ENCODE measurements at places on chromosomes 3 and 15. TPM values are rescaled to one million over a fixed set of nuclear protein-coding genes. Genes with fewer than 3 reads are reported as not detected.

UROC1 gene
- total RNA-seq: not detected

ZPLD1 gene
- total RNA-seq: not detected

- DNase-seq: no peak
Observed at GRCh38 chr15:77538027-77538451, 94.7 kb downstream of the LINGO1 start.

GRCh38 chr3:74537857-74538256 lies 76.6 kb downstream of the CNTN3 start:
- DNase-seq: no peak

DPPA4 gene
- total RNA-seq: not detected

GRCh38 chr15:69520067-69520466 lies 67.4 kb downstream of the RPLP1 start:
- DNase-seq: no peak

GOLGA6L7 gene
- not detected for total RNA-seq

- DNase-seq: no peak
Observed at GRCh38 chr15:85430406-85431204, 50.2 kb downstream of the AKAP13 start.

TJP1 gene
- total RNA-seq: not detected

SLC51A gene
- not detected for total RNA-seq

- no peak for DNase-seq
Observed at GRCh38 chr15:26667222-26667988, 105.5 kb downstream of the GABRB3 start.

- no peak for DNase-seq
Observed at GRCh38 chr3:178967177-178967532, 104.5 kb downstream of the ZMAT3 start.

DNA sequence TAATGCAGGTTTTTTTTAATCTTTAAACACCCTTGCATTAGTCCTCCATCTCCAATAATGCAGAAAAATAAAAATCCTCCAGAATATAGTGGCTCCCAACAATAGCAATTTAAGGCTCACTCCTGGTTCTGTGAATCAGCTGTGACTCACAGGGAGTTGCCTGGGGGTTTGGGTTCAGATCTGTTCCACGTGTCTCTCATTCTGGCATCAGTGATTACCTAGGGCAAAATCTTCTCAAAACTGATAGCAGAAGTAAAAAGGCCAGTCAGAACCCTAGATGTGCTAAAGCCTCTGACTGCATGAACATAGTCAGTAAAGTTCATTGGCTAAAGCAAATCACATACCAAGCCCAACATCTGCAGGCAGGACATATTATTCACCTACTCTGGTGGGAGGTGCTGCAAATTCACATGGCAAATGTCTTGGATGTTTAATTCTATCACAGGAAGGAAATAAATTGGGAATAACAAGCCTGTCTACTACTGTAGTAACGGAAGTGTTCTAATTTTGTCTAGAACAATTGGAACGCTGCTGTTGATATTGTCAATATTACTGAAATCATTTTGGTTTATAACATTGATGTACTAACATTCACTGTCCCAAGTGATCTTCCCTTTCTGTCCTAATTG lies 364.1 kb upstream of the CNTN4 start:
- no peak for DNase-seq

DNA sequence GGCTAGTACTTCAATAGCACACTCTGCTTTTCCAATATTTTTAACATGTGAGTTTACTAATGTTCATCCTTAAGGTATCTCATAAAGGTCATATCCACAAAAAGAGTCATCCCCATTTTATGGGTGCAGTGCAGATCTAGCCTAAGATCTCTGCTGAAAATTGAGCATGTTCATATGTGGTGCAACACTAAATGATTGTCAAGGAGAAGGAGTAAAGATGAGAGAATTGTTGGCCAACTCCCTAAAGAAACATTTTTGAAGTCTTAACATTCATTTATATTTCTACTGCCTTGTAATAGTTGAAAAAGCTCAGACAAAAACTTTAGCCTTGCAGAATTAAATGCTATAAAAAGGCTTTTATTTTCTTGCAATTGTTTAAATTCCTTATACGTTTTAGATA lies 1159.6 kb downstream of the TBL1XR1 start:
- no peak for DNase-seq

- DNase-seq: no peak
Observed at GRCh38 chr3:138180375-138181029, 5.8 kb upstream of the DBR1 start.

DNA sequence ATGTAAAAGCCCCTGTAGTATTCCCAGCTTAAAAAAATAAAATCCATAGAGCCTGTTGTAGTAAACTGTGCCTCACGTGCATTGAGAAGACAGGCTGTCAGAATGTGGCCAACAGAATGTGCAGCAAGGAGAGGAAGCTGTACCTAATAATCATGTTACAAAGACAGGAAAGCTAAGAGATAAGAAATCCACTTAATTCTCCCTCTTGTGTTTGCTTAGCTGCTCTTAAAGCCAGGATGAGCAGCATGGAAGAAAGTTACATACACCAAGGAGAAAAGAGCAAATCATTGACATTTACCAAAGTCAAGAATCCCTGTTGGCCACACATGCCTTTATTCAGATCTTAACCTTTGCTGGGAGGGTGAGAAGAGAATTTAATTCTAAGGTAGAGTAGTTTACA lies 85.9 kb downstream of the TNIK start:
- DNase-seq: no peak

TM4SF1 gene
- total RNA-seq: not detected

LRRC34 gene
- total RNA-seq: 5.9 TPM

CERS3 gene
- total RNA-seq: 0.09 TPM

SAMMSON gene
- not detected for total RNA-seq

DNA sequence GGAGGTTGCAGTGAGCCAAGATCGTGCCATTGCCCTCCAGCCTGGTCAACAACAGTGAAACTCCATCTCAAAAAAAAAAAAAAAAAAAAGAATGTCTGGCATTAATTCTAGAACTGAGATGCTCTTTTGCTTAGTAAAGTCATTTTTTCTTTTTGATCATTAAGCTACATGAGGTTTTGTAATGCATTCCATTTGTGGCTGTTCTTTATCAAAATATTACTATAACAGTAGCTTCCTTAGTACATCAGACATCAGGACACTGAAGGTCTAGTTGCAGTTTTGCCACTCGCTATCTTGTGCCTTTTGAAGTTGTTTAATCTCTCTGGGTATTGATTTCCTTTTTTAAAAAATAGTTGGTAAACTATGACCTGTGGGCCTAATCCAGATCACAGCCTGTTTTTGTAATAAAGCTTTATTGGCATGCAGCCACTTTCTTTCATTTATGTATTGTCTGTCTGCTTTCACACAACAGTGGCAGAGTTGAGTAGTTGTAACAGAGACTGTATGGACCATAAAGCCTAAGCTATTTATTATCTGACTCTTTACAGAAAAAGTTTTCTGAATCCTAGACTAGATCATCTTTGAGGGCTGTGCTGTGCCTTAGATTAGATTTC lies 76.6 kb downstream of the SLC25A26 start:
- DNase-seq: no peak

- no peak for DNase-seq
Observed at GRCh38 chr3:37221407-37221806, 47.0 kb upstream of the LRRFIP2 start.

KY gene
- not detected for total RNA-seq

- DNase-seq: no peak
Observed at GRCh38 chr3:32335365-32336112, 56.1 kb upstream of the CMTM7 start.

- no peak for DNase-seq
Observed at GRCh38 chr3:128823631-128824030, 55.8 kb upstream of the ACAD9 start.

DNA sequence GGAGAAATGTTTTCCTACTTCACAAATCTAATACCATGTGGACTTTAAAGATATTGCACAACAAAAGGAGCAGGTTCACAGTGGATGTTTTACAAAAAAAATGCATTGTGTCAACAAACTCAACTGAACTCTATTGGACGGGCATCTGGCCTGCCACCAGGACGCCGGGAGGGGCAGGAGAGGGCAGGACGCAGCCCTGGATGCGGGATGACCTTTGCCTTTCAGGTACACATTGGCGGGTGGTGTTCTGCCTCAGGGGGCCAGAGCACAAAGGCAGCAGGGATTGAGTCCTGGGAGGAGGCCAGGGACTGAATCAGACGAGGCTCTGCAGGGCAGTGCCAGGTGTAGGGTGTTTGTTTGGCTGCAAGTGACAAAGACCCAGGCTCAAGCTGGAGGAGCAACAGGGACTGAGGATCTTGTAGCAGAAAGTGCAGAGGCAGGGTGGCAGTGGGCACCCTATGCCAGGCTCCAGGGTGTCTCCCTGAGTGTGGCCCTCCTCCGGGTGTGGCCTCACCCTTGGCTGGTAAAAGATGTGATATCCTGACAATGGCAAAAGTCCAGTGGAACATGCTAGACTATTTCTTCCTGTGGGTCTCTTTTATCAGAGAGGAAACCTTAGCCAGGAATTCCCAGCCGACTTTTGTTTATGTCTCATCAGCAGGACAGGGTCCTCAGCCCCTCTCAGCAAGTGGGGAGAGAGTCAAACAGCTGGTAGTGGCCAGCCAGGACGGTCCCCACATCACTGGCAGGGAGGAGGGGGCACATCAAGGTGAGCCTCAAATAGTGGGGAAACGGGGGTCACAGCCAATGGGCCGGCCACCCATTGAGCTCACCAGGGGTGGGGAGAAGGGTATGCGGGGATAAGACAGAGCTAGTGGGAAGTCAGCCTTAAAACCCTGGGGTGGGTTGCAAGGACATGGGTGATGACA lies 29.7 kb upstream of the KLF13 start:
- DNase-seq: peak; percentile 6

CPLX3 gene
- 0.16 TPM for total RNA-seq

- peak; percentile 59 for DNase-seq
Observed at GRCh38 chr15:74782259-74783071, 585 bp downstream of the CSK start.

Data from activated T-helper 2 cell treated with anti-CD3 and anti-CD28 coated beads, Interferon-gamma antibody, Interleukin-2, Interleukin-4, amounts not matched to agents 10 μg/mL and 5 μg/mL and 100 μg/mL, durations not matched to agents 14 hours and 24 hours and 36 hours (primary cell).